Tibial nerve (tissue), 4 donors: ENCODE measurements at places on chromosomes 1 and 21. TPM values are rescaled to one million over a fixed set of nuclear protein-coding genes. Genes with fewer than 3 reads are reported as not detected.

The GUCA2A gene
- not detected for total RNA-seq

The OXCT2 gene
- 22.2 TPM for total RNA-seq

The TTC39A gene
- total RNA-seq, result not detected

The SLC45A1 gene
- 5.7 TPM for total RNA-seq

The OPN3 gene
- 17.8 TPM for total RNA-seq

The PPM1J gene
- 2.4 TPM for total RNA-seq

The IL12RB2 gene
- total RNA-seq, result 6.5 TPM

The DOP1B gene
- total RNA-seq, result 26.3 TPM

The MMP23B gene
- 6.6 TPM for total RNA-seq

The PTCH2 gene
- 7.6 TPM for total RNA-seq

The PKLR gene
- not detected for total RNA-seq

The C1QTNF12 gene
- total RNA-seq, result 2.4 TPM

The PPIAL4G gene
- not detected for total RNA-seq

The NUP210L gene
- 0.21 TPM for total RNA-seq

The NBPF20 gene
- 3.1 TPM for total RNA-seq

The SNAP47 gene
- 69.9 TPM for total RNA-seq

The S1PR1 gene
- 43.7 TPM for total RNA-seq

The KCNA2 gene
- 22.0 TPM for total RNA-seq

The FLG2 gene
- not detected for total RNA-seq

The PLEKHA6 gene
- total RNA-seq, result 12.8 TPM

The KIF17 gene
- total RNA-seq, result 3.8 TPM
